Heart right ventricle (tissue), 16 donors: ENCODE measurements at places on chromosomes 3 and 15.
A peak's percentile ranks its signal among the peaks of the same experiment; 100 is the strongest.

DNA sequence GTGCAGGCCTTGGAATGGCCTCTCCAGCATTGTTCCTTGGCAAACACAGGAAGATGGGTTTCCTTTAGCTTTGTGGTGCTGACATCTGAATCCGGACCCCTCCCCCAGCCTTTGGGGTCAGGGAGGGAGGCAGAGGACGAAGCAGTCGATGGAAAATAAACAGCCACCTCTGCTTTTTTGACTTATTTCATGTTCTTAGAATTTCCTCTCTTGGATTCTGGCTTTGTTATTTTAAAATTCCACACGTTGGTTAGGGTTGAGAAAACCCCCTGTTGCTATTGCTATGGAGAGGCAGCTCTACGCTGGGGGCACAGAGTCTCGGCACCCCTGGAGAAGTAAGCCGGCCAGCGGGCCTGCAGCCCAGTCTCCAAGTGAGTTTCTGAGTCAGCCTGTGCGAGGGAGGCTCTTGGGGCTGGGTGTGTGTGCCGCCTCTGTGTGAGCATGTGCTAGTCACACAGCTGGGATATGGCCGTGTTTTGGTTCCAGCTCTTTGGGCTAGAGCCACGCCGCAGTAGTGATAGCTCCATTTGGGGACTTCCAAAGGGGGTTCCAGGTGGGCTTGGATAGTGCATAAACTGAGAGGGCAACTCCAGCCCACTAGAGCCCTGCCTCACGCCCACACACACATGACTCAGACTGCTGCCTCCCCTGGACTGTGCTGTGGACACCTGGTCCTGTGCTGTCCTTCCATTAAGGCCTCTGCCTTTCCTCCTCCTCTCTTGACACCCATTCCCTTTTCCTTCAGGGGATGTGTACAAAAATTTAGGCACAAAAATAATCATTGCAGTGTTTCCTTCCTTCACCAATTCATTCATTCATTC lies 58.8 kb downstream of the AMOTL2 start:
- no peak overlapping the region for H3K4me3 ChIP-seq
- peaks cover 48% of the 10 kb centered on the region for H3K4me1 ChIP-seq
- DNase-seq = peak; percentile 75
- no peaks in the 10 kb centered on the region for H3K27me3 ChIP-seq
- H3K36me3 ChIP-seq = no peaks in the 10 kb centered on the region
- H3K27ac ChIP-seq = peak overlapping the region; percentile 92

- H3K4me3 ChIP-seq = no peak overlapping the region
- peaks cover 74% of the 10 kb centered on the region for H3K36me3 ChIP-seq
- H3K4me1 ChIP-seq = peaks cover 9% of the 10 kb centered on the region
- H3K27ac ChIP-seq = no peak overlapping the region
- DNase-seq = no peak
- H3K27me3 ChIP-seq = no peaks in the 10 kb centered on the region
These were observed 5.4 kb upstream of the P4HTM start for GRCh38 chr3:48984663-48985062.

DNA sequence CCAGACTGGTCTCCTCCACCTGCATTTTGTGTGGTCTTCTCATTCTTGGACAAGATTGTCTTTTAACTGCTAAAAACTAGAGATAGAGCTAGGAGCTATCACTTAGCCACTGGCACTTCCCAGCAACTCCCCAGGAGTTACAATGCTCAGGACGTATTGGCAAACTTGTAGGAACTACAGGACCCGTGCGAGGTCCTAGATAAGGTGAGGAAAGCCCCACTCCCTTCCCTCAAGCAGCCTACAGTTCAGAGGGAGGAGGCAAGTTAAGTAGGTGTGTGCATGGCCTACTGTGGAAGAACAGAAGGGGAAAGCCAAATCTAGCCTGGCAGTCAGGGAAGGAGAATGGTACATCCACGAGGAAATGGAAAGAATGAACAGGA lies 504.7 kb upstream of the PROK2 start:
- no peak overlapping the region for H3K4me3 ChIP-seq
- no peak for DNase-seq
- no peaks in the 10 kb centered on the region for H3K36me3 ChIP-seq

DNA sequence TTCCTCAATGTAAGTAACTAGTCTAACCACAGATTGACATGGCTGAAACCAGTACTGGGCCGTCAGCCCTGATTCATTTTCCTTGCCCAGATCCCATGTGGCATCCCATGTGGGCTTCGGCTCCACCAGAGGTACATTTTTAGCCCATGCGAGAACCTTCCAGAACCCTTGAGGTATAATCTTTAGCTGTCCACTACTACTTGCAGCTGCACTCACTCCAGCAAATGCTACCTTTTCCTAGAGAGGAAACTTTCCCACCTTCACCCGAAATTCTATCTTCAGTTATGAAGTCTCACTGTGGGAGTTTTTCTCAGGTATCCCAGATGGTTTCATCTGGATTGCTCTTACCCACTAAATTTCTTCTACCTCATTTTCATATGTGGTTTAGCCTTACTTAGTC lies 907.2 kb downstream of the ROBO1 start:
- H3K36me3 ChIP-seq = no peaks in the 10 kb centered on the region
- no peaks in the 10 kb centered on the region for H3K4me1 ChIP-seq
- no peak overlapping the region for H3K4me3 ChIP-seq
- no peak for DNase-seq

DNA sequence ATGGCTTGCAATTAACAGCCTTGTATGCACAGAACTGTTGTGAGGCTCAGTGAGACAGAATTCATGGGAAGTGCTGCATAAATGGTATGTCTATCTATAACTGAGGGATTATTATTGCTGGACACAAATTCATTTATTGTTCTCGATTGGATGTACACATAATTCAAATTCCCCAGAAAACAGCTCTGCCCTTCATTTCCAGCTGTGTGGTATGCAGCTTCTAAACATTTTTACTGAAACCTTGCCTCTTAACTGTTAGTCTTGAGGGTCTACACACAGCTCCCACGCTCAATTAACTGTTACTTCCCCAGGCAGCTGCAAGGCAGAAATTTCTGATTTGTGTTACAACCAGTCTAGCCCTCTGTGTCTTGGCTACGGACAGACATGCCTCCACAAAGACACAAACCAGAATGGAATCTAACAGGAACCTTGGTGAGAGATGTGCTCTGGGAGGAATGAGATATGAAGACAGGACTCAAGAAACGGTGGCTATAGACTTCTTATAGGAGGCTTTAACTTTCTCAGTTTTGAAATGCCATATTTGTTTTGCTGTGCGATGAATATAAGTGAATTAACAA lies 139.7 kb upstream of the TBL1XR1 start:
- DNase-seq = no peak
- H3K4me3 ChIP-seq = no peak overlapping the region
- peaks cover 39% of the 10 kb centered on the region for H3K4me1 ChIP-seq
- H3K36me3 ChIP-seq = no peaks in the 10 kb centered on the region
- peak overlapping the region; percentile 80 for H3K27ac ChIP-seq

GRCh38 chr3:171994646-171995428 lies 44.5 kb upstream of the FNDC3B start:
- H3K4me3 ChIP-seq = no peak overlapping the region
- H3K27ac ChIP-seq = no peak overlapping the region
- H3K27me3 ChIP-seq = no peaks in the 10 kb centered on the region
- H3K36me3 ChIP-seq = no peaks in the 10 kb centered on the region
- no peaks in the 10 kb centered on the region for H3K4me1 ChIP-seq

DNA sequence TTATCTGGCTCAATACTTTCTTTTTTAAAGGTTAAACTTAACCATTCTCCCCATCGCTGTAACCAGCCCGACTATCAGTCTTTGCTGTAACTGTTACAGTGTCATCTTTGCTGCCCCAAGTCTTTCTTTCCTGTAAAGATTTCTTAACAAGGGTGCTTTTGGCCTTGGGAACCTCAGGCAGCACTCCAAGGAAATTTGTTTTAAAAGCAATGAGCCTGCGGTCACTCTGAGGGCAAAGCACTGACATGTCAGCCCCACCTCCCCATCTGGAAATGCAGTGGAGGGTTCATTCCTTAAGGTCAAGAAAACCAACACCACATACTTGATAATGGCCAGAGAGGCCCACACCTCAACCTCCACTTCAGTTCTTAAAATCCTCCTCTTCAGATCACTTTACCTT lies 3.2 kb downstream of the TRANK1 start:
- no peak for DNase-seq
- no peaks in the 10 kb centered on the region for H3K36me3 ChIP-seq
- peaks cover 16% of the 10 kb centered on the region for H3K4me1 ChIP-seq

- no peaks in the 10 kb centered on the region for H3K4me1 ChIP-seq
- DNase-seq = no peak
- no peak within 1 kb of the TSS for H3K4me3 ChIP-seq
- no peak within 1 kb of the TSS for H3K27ac ChIP-seq
- H3K36me3 ChIP-seq = no peaks in the 10 kb centered on the region
These were observed at the start of gene PRR20G for GRCh38 chr3:127287840-127288239. TSS of gene PRR20G (minus strand) at chr3:127288046. CDS start at chr3:127287365, 681 bp downstream.

GRCh38 chr3:45612918-45613602 lies 18.5 kb downstream of the LIMD1 start:
- DNase-seq = no peak
- no peaks in the 10 kb centered on the region for H3K27me3 ChIP-seq
- H3K27ac ChIP-seq = no peak overlapping the region
- no peaks in the 10 kb centered on the region for H3K36me3 ChIP-seq

GRCh38 chr15:99268431-99268830 lies 17.1 kb downstream of the LRRC28 start:
- no peak overlapping the region for H3K27ac ChIP-seq
- H3K4me3 ChIP-seq = no peak overlapping the region
- H3K36me3 ChIP-seq = no peaks in the 10 kb centered on the region
- no peak for DNase-seq

GRCh38 chr3:186180151-186180550 lies 71.3 kb upstream of the ETV5 start:
- no peak for DNase-seq
- H3K4me1 ChIP-seq = no peaks in the 10 kb centered on the region
- no peak overlapping the region for H3K4me3 ChIP-seq
- no peaks in the 10 kb centered on the region for H3K36me3 ChIP-seq
- H3K27ac ChIP-seq = no peak overlapping the region

- no peaks in the 10 kb centered on the region for H3K36me3 ChIP-seq
- DNase-seq = no peak
- H3K4me3 ChIP-seq = no peak overlapping the region
- no peaks in the 10 kb centered on the region for H3K27me3 ChIP-seq
- no peaks in the 10 kb centered on the region for H3K4me1 ChIP-seq
- no peak overlapping the region for H3K27ac ChIP-seq
These were observed 120.1 kb downstream of the OXNAD1 start for GRCh38 chr3:16385151-16385550.

- H3K4me3 ChIP-seq = no peak overlapping the region
- H3K27ac ChIP-seq = no peak overlapping the region
- DNase-seq = no peak
- H3K4me1 ChIP-seq = no peaks in the 10 kb centered on the region
These were observed 6.3 kb upstream of the CA12 start for GRCh38 chr15:63387748-63388493.

DNA sequence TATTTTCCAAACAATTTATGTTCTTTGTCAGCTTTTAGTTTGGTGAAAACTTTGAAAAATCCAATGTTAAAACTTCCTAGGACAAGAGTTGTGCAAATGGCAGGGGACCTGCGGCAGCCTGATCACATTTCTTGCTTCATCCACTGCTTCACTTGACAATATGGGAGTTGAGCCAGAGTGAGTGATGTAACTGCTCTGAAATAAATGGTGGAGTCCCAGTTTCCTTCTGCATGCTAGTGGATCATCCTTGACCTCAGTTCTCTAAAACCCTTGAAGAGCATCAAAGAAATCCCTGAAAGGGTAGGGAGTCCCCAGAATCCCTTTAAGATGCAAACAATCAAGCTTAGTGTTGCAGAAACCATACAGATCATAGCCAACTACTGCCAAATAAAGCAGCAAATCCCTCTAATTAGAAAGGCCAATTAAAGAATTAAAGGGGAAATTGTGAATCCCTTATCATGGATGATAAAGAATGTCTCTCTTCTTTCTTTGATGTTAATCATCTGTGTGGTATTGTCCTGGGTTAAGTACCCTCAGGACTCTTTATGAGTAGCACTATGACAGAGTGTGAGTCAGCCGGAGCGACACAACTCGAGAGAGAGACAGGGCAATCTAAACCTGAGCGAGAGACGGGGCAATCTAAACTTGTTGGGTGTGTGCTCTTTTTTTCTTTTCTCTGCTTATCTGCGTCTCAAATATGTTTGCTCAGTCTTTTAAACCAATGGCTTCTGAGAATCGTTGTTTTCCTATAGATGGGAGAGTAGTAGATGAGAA lies 41.8 kb upstream of the GAP43 start:
- no peak overlapping the region for H3K4me3 ChIP-seq
- no peaks in the 10 kb centered on the region for H3K36me3 ChIP-seq
- H3K4me1 ChIP-seq = no peaks in the 10 kb centered on the region
- DNase-seq = no peak
- H3K27me3 ChIP-seq = no peaks in the 10 kb centered on the region

- H3K27me3 ChIP-seq = no peaks in the 10 kb centered on the region
- H3K4me1 ChIP-seq = peaks cover 6% of the 10 kb centered on the region
- no peaks in the 10 kb centered on the region for H3K36me3 ChIP-seq
- no peak overlapping the region for H3K4me3 ChIP-seq
- no peak for DNase-seq
These were observed 39.8 kb downstream of the THRB start for GRCh38 chr3:24454856-24455255.

- no peaks in the 10 kb centered on the region for H3K36me3 ChIP-seq
- no peak for DNase-seq
- H3K4me3 ChIP-seq = no peak within 1 kb of the TSS
- H3K27ac ChIP-seq = no peak within 1 kb of the TSS
These were observed at the start of gene PLA2G4D for GRCh38 chr15:42094512-42094963. TSS of gene PLA2G4D (minus strand) at chr15:42094562. CDS start at chr15:42094459, 103 bp downstream.

DNA sequence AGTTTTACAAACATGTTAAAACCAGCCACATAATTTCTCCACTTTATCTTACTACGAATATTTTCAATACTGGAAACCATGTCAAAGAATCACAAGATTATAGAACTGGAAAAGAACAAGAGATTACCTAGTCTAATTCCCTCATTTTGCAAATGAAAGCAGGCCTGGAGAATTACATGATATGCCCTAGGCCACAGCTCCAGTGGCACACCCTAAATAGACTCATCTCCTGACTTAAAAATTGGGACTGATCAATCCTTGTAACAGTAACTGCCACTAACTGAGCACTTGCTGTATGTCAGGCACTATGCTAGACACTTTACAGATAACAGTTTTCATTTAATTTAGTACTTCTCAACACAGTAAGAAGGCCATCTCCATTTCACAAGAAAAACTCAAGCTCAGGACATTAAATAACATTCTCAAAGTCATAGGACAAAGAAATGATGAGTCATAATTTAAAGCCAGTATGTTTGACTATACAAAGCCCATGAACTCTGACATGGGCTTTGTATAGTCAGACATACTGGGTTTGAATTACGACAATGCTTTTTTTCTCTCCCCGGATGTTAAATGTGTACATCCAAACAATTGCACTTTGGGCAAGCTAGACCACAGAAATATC lies 9.4 kb downstream of the IGSF11 start:
- no peaks in the 10 kb centered on the region for H3K36me3 ChIP-seq
- no peaks in the 10 kb centered on the region for H3K4me1 ChIP-seq
- H3K27ac ChIP-seq = no peak overlapping the region
- DNase-seq = no peak
- no peaks in the 10 kb centered on the region for H3K27me3 ChIP-seq

- DNase-seq = no peak
- H3K36me3 ChIP-seq = no peaks in the 10 kb centered on the region
- no peak overlapping the region for H3K4me3 ChIP-seq
These were observed 5.8 kb upstream of the PSTPIP1 start for GRCh38 chr15:76988867-76989780.

GRCh38 chr3:175411946-175412345 lies 552.8 kb downstream of the NAALADL2 start:
- no peak overlapping the region for H3K4me3 ChIP-seq
- no peak for DNase-seq
- H3K27me3 ChIP-seq = no peaks in the 10 kb centered on the region
- no peak overlapping the region for H3K27ac ChIP-seq
- H3K4me1 ChIP-seq = no peaks in the 10 kb centered on the region
